ENCODE measurements at places on chromosomes 7 and 10. TPM values are rescaled to one million over a fixed set of nuclear protein-coding genes. Genes with fewer than 3 reads are reported as not detected.

ARMC3 gene
- not detected for total RNA-seq

RNF32 gene
- 1.4 TPM for total RNA-seq

DPY19L1 gene
- total RNA-seq = 20.3 TPM

DLX5 gene
- total RNA-seq = not detected

MKX gene
- total RNA-seq = 0.38 TPM

RADIL gene
- 0.15 TPM for total RNA-seq

NEUROG3 gene
- total RNA-seq = not detected

TRIL gene
- not detected for total RNA-seq

DMBT1 gene
- not detected for total RNA-seq
